Thoracic aorta (tissue), 2 donors: ENCODE measurements at places on chromosomes 4 and X.

DNA sequence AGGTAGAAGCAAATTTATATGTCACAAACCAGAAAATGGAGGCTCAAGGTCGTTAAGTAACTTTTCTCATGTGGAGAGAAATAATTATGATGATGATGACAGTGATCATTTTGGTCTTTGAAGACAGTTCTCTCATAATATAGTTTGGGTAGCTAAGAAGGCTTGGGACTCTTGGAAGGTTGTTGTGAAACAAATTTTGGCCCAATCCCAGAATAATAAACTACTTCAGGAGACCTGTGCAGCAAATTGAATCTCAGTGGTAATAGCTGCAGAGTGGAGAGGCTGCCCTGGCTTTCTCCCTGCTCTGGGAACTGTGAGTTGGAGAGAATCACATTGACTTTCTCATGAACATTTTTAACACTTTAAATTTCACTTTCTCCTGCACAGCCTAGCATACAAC, 217.2 kb upstream of the BOD1L1 start:
- no peak for DNase-seq

DNA sequence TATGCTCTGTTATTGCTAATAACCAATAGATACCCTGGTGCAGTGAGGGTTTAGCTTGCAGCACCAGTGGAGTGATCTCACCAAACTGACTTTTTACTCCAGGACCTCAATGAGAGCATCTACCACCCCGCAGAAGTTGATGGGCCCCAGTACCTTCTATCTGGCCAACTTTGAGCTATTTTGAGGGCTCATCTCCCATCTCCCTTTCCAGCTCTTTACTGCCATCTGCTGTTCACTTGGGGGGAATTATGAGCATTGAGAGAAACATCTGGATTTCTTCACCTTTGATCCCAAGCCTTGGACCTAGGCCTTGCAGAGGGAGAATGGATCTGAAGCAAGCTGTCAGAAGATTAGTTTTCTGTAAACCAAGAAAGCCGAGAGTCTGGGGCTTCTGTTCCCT, 143.6 kb downstream of the TMEM164 start:
- DNase-seq: no peak

DNA sequence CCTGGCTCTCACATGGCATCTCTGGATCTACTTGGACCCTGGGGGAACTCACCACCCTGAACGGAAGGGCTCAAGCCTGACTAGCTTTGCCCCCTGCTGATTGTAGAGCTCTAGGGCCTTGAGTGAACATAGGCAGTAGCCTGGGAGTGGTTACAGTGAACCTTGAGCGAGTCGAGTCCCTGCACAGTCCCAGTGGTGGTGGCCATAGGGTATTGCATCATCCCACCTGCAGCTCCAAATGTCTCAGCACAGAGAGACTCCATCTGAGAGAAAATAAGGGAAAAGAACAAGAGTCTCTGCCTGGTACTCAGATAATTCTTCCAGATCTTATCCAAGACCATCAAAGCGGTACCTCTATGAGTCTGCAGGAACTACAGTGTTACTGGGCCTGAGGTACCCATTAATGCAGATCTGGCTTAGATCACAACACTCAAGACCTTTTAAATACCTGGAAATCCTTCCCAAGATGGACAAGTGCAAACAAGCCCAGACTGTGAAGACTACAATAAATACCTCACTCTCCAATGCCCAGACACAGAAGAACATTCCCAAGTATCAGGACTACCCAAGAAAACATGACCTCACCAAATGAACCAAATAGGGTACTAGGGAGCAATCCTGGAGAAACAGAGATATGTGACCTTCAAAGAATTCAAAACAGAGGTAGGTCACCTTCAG, 167.5 kb upstream of the TET2 start:
- DNase-seq: no peak

GRCh38 chrX:31147175-31147574, 75.3 kb upstream of the FTHL17 start:
- DNase-seq: no peak

DNA sequence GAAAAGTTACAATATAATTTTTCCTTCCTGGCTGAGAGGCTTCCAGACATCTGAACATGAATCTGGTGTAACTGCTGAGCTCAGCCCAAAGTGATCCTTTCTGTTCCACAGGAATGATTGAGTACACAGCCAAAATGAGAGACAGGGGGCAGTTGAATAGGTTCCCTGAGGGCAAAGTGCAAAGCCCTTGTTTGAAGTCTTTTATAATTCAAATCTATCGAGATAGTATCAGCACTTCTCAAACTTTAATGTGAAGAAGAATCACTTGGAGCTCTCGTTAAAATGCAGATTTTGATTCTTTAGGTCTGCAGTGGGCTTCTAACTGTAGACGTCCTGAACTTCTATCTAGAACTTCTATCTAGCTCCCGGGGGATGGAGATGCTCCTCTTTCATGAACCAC, 54.4 kb upstream of the BMP2K start:
- DNase-seq: no peak

DNA sequence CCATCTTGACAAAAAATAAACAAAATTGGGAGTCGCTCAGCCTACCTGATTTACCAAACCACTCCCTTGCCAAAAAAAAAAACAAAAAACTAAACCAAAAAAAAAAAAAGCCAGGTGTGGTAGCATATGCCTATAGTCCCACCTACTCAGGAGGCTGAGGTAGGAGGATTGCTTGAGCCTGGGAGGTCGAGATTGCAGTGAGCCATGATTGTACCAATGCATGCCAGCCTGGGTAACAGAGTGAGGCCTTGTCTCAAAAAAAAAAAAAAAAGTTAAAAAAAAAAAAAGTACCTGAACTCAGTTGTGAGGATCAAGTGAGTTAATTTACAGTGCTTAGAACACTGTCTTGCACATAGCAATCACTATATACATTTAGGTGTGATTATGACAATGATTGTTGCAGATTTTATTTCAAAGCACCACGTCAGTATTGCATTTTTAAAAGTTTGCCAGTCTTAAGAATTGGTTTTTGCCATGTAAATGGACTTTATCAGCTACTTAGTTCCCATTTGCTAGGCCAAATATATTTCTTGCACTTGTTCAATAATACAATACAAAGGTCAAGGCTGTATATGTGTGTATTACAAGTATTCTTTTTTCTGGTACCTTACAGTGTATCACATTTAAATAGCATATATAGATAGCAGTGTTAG, 4.6 kb downstream of the NUDT9 start:
- no peak for DNase-seq

- no peak for DNase-seq
Measured at GRCh38 chr4:3821580-3822229, 55.5 kb downstream of the ADRA2C start.

- no peak for DNase-seq
Measured at GRCh38 chr4:176383273-176384077, 63.7 kb downstream of the SPCS3 start.
